ENCODE measurements at places on chromosomes 6 and 20.

GRCh38 chr6:52115145-52115741 lies 27.8 kb upstream of the PKHD1 start:
- DNase-seq = no peak

- DNase-seq = no peak
Measured at GRCh38 chr6:150987371-150987828, 121.9 kb downstream of the MTHFD1L start.

DNA sequence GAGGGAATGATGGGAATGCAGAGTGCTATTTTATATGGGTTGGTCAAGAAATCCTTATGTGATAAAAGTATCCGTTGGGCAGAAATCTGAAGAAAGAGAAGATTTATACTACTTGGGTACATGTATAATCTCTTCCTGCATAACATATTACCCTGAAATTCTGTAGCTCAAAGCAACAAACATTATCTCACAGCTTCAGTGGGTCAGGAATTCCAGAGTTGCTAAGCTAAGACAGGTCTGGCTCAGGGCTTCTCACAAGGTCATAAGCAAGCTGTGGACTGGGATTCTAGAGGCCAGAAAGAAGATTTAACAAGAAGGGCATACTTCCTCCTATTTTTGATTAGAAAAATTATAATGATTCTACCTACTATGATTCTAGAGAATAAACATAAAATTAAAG lies 172.5 kb upstream of the THEMIS start:
- DNase-seq = no peak

DNA sequence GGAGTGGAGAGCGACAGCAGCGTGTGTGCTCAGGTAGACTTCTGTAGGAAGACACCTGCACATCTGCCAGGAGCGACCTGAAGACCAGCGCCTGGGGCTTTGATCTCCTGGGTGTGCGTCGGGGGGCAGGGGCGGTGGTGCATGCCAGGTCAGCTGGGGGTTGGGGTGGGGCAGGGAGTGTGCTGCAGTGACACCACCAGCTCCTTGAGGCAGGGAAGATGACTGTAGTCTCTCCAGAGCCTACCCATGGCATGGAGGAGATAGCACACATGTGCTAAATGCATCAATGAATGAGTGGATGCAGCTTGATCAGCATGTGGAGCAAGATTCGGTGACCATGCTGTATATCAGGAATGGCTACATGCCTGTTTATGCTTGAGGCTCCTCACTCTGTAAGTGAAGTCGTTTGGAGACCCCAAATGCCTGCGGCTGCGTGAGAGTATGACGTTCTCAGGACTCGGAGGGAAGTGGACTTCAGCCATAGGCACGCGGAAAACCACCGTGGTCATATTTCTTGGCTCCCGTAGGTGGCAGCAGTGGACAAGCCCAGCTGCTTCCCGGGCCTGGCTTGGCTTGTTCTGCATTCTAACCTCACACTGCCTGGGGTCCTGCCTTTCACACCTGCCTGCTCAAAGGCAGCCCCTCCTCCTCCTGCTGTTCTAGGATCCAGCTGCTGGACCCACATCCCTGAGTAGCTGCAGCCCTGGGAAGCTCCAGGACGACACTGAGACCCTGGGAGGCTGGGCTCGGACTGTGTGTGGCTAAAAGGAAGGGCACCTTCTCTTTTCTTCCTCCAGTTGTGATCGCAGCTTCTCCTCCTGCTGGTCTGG lies 39.4 kb upstream of the KCNK16 start:
- peak; percentile 70 for DNase-seq

DNA sequence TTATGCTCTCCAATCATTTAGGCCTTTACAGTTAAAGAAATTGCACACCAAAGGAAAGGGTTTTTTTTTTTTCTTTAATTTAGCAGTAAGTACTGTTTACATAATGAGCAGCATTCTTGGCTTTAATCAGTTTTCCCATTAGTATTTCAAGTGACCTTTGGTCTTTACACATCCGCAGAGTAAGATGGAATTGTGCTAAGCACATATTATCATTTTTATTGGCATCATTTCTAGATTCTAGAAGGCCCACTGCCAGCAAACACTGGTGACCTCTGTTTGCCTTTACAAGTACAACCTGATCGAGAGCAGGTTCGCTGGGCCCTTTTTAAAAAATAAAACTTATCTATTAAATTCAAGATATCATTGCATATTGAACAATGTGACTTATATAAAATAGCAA lies 104.3 kb downstream of the ADGRG6 start:
- DNase-seq = no peak

GRCh38 chr6:79630883-79631692 lies at the start of gene SH3BGRL2:
SH3BGRL2 (plus strand) TSS chr6:79631329; CDS start chr6:79631462, 133 bp downstream.
- DNase-seq = peak; percentile 48

GRCh38 chr20:51391926-51392325 lies 150.6 kb downstream of the NFATC2 start:
- no peak for DNase-seq

DNA sequence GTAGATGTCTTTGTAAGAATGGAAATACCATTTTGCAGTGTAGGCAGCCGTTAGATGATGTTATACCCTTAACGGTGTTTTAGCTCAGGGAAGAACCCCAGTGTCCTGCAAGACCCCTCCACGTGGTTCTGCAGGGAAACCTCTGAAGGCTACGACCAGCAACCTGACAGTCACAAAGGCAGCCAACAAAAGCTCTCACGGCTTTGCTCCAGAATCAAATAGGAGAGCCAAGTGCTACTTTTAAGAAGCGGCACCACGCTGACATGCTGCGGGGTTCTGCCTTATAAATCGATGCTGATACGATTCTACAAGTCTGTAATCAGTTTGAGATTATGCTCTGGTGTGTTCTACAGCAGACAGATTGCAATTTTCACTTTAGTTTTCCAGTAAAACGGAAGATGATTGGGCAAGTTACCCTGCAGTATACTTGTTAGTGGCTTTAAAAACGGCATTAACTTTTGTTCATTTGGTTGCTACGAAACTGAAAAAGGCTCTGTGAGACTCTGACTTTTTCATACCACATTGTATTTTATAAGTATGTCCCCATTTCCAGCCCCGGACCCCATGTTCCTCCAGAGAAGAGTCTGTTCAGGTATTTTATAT lies 312.9 kb downstream of the SAMD5 start:
- no peak for DNase-seq

DNA sequence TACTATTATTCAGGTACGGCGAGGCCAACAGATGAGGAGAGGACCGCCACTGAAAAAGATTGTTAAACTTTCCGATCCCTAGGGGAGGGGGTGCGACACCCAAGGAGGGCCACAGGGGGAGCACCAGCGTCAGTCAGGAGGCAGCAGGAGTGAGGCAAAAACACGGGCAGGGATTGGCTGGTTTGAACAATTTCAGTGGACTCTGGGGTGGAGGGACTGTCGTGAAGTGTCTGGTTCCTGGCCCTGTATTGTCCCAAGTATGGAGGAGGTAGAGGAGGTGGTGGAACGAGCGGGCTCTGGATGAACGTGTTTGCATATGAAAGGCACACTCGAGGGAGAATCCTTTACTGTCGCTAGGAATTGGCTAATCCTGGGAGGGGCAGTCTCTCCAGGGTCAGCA lies 32.5 kb upstream of the MCUR1 start:
- no peak for DNase-seq

- no peak for DNase-seq
Measured at GRCh38 chr6:41658636-41659035, 20.4 kb downstream of the MDFI start.

- DNase-seq = no peak
Measured at GRCh38 chr6:31004794-31005193, 5.5 kb upstream of the MUC22 start.

DNA sequence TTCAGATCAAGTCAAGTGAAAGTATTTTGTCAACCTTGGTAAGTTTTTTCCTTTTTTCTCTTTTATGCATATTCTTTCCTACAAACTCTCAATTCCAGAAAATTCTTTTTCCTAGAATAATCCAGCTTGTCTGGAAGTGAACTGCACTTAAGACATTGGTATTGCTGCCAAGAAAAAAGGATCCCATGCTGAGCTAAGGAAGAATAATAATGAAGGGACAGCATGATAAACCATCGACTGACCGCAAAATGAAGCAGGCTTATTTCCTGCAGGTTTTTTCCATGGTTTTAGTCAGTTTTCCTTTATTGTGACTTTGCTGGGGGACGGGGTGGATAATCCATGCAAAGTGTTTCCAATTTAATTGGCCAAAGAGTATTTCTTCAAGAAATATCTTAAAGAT lies 857.6 kb upstream of the SLC35B3 start:
- no peak for DNase-seq

GRCh38 chr20:19019734-19020364 lies 192.6 kb upstream of the SLC24A3 start:
- DNase-seq = no peak

- no peak for DNase-seq
Measured at GRCh38 chr6:699319-699718, 6.4 kb upstream of the EXOC2 start.

- peak; percentile 6 for DNase-seq
Measured at GRCh38 chr20:11849270-11849915, 68.3 kb upstream of the BTBD3 start.

DNA sequence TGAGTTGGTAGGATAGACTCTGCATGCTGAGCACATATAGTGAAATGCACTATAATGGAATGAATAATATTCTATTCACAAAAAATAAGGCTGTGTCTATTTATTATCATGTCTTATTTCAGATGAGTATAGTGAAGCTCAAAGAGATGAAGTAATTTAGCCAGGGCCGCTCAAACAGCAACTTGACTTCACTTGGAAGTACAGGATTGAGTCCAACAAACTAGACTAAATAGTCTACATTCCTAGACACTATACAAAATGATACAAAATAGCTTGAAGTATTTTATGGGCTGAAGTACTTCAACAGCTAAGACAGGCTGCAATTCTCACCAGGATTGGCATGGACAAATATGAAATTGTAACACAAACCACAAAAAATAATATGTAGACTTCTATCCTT lies 144.5 kb upstream of the DST start:
- no peak for DNase-seq

- no peak for DNase-seq
Measured at GRCh38 chr6:64160486-64160885, 524.9 kb downstream of the PHF3 start.

DNA sequence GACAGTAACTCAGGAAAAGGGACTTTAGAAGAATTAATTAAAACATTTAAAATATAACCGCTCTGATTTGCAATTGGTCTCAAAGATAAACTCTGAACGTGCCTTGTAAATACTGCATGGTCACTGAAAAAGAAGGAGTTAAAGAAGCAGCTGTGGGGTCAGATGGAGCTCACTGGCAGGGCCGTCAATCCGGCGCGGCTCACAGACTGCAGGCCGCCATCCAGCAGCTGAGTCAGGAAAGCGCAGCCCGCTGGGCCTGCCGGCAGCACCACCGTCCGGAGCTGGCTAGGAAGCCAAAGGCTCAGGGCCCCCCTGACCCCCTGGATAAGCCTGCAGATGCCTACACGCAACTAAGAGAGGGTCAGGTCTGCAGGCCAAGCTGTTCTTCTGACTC lies 54.2 kb upstream of the FRMD1 start:
- no peak for DNase-seq

DNA sequence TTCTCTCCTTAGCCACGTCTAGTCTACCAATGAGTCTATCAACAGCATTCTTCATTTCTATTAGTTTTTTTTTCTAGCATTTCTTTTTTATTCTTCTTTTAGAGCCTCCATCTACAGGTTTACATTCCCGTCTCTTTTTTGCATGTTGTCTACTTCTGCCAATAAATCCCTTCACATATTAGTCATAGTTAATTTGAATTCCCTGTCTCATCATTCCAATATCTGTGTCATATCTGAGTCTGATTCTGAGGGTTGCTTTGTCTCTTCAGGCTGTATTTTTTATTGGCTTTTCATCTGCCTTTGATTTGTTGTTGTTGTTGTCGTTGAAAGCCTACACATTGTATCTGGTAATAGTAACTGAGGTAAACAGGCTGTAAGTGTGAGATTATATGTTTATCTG lies 104.6 kb downstream of the HMGCLL1 start:
- no peak for DNase-seq

DNA sequence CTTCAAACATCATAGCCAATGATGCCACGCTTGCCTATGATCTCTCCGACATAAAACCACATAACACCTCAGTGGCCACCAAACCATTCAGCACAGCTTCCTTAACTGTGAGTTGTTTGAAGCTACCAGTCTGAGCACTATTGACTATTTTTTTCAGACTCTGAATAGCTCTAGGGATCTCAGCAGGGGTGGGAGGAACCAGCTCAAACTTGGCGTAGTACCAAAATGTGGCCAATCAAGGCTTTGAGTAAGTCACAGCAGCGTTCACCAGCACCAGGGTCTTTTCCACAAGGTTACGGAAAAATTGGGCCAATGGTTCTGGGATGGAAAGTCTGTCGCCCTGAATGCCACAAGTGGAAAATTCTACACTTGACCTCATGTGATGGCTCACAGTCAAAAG lies 70.6 kb downstream of the SMPDL3A start:
- no peak for DNase-seq

DNA sequence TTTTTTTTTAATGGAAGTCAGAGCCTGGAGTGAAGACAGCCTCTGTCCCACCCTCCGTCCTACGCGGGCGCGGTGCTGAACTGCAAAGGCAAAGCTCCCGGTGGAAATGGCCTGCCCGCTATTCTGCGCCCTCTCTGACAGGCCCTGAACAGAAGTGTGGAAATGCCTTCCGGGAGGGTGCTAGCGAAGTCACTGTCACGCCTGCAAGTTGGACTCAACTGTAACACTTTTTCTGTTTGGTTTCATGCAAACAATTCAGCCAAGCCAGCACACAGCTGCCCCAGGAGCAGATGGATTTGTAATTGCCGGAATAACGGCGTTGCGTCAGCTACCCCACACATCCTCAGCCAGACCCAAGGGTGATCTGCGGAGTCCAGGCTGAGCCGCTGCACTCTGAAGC lies 107.6 kb downstream of the PSMB1 start:
- no peak for DNase-seq

DNA sequence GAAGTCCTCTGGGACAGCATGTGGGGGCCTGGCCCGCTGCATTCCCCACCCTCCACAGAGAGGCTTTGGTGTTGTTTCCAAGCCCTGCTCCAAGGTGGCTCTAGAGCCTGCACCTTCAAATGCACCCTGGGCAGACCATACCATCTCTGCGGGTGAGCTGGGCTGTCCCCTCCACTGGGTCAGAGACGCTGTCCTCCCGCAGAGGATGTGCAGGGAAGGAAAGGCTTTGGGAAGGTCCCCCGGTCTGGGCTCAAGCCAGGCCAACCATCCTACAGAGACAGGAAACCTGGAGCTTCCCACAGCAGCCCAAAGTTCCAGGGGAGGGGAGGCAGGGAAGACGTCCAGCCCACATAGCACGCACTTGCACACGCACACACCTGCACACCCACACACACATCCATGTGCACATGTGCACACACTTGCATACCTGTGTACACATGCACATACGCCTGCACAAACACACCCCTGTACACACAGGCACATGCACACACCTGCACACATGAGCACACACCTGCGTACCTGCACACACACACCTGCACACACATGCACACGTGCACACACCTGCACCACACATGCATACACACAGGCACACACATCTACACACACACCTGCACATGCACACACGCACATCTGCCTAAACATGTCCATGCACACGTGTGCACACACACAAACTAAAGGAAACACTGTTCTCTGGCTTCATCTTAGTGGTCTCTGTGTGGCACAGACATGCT lies 155.4 kb downstream of the ERMARD start:
- no peak for DNase-seq

GRCh38 chr6:14831937-14832336 lies 413.9 kb upstream of the JARID2 start:
- no peak for DNase-seq

Data from NCI-H1092 (cell line).